Neural progenitor cell (in vitro differentiated cells): ENCODE measurements at places on chromosomes 4 and X.

DNA sequence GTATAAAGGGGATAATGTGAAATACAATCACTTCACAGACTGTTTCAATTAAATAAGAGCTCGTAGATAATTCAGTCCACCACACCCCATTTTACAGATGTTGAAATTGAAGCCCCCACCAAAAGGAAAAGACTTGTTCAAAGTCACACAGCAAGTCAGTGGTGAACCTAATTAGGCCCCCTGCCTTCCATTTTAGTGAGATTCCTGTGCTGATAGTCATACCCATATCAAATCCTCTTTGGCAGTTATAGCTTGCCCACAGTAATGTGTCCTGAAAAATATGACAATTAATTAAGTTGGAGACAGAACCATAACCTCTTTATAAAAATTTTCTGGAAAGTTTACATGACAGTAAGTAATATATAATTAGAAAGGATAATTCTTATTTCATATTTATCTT is 58.0 kb downstream of the AR start:
- DNase-seq = no peak

GRCh38 chr4:66501997-66502396 is 831.7 kb upstream of the EPHA5 start:
- DNase-seq = no peak

DNA sequence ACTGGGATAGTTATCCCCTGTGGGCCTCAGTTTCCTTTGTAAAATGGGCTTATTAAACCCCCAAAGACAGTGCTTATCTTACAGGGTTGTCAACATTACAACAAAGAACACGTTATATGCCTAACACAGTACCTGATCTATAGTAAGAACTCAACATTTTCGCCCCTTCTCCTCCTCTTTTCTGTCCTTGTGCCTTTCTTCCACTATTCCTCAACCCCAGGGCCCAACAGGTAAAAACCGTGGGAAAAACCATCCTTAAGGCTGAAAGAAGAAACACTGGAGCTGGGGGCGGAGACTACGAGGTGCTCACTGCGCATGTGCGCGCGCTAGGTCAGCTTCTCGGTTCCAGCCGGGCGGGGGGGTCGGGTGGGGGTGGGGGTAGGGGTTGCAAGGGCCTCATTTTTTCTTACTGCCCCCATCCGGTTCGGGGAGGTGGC is 426 bp upstream of the XIAP start:
- DNase-seq = no peak

DNA sequence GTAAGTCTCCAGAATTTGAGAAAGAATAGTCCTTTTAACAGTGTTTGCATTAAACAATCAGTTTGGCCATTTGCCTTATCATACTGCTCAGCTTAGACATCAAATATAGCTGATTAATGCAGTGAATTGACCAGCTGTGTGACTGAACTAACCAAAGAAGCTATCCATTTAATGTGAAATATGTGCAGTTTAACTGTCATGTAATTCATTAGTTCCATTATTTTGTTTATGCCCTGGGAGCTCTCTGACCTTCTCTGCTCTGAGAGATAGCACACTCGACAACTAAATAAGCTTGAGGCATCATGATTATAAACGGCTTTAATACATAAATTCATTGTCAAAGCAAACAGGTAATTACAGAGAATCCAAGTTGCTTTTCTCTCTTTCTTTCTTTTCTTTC is 324.3 kb upstream of the PCDH7 start:
- DNase-seq = no peak

- peak; percentile 35 for DNase-seq
Observed at GRCh38 chr4:14749910-14750309, 252.4 kb upstream of the CPEB2 start.

DNA sequence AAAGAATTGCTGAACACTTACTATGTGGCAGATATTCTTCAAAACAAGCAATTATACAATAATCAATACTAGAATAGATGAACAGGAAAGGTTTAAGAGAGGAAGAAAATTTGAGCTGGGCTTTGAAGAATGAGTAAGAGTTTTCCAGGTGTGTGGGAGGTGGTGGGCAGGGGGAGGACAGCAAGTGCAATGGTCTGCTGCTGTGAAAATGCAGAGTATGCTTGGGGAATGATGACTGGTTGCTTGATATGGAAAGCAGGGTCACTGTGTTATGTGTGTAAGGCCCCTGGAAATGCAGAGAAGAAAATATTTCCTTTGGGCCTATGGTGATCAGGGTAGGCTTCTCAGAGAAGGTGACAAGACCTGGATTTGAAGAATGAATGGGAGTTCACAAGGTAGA is 300.3 kb downstream of the CAMK2D start:
- DNase-seq = no peak

DNA sequence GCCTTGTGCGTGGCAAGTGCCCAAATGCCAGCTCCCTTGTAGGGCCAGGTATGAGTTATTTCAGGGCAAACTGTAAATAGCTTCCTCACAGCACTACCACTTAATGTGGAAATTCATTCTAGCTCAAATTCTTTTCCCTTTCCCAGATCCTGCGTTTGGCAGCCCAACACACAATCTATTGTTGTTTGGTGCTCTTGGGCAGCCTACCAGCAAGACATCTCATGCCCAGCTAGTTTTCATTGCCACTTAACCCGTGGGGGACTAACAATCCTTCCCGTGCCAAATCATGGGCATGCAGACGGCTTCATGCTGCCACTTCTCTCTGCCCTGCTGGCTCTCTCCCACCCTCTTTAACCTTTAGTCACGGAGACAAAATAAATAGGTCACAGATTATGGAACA is 454.2 kb downstream of the GRIA2 start:
- no peak for DNase-seq

DNA sequence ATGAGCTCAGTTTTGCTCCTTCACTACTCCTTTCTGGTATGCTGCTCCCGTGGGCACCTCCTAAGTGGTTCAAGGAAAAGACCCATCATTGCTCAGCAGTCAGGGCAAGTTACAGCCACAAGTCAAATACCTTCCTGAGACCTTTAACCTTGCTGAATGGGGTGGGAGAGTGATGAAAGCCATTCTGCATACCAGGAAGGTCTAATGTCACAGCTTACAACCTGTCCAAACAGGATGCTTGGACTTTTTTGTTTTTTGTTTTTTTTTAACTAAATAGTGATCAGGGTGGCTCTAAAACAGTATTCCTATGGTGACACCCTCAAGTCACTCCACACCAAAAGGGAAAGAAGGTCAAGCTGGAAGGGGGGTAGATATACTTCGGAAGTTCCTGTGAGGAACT is 93.1 kb downstream of the GPC3 start:
- DNase-seq = peak; percentile 45

- no peak for DNase-seq
Observed at GRCh38 chr4:130485371-130485770, 1389.4 kb downstream of the C4orf33 start.

DNA sequence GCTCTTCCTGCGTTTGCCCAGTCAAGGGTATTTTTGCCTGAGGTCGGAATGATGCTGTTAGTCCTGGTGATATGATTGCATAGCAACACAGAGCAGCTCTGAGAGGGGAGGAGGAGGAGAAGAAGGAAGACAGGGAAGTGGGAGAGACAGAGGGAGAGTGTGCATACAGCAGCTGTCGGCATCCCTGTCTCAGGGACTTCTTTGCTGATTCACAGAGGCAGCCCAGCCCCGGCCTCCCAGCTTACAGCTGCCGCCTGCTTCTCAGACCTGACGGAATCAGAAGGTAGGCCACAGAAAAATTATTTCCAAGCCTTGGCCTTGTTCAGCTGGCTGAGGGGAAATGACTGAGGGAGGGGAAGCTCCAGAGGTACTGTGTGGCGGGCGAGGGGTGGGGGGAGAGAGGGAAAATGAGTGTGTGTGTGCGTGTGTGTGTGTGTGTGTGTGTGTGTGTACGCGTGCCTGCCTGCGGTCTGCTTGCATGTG is 319 bp downstream of the DRP2 start:
- peak; percentile 20 for DNase-seq
